ENCODE measurements at places on chromosomes 5 and 9.

GRCh38 chr9:78296893-78297671, at the start of gene PSAT1:
PSAT1 (plus strand) TSS chr9:78297125; CDS start chr9:78297211, 86 bp downstream.
- peak; percentile 80 for DNase-seq

DNA sequence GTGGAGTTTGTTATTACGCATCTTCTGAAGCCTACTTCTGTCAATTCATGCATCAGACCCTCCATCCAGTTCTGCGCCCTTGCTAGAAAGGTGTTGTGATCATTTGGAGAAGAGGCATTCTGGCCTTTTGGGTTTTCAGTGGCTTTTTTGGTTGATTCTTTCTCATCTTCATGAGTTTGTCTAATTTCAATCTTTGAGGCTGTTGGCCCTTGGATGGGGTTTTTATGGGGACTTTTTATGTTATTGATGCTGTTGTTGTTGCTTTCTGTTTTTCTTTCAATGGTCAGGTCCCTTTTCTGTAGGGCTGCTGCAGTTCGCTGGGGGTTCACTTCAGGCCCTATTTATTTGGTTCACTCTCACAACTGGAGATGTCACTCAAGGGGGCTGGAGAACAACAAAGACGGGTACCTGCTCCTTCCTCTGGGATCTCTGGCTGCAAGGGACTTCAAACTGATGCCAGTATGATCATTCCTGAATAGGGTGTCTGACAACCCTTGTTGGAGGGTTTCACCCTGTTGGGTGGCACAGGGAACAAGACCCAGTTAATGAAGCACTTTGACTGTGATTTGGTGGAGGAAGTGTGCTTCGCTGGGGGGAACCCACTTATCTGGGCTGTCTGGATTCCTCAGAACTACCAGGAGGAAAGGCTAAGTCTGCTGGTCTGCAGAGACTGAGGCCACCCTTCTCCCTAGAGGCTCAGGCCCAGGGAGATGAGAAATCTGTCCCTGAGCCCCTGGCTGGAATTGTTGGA, 226.7 kb upstream of the PTGER4 start:
- DNase-seq: no peak

DNA sequence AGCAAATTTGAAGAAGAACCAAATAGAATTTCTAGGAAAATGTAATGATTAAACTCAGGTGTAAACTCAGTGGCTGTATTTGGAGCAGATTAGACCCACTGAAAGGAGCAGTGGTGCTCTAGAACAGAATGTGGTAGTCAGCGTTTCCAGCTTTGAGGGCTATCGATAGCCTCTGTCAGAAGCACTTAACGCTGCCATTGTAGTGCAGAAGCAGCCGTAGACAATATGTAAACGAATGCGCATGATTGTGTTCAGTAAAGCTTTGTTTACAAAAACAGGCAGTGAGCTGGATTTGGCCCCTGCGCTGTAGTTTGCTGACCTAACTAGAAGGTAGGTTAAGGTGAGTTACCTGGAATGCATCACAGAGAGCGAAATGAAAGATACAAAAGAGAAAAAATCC, 72.0 kb downstream of the FAM78A start:
- DNase-seq: no peak

DNA sequence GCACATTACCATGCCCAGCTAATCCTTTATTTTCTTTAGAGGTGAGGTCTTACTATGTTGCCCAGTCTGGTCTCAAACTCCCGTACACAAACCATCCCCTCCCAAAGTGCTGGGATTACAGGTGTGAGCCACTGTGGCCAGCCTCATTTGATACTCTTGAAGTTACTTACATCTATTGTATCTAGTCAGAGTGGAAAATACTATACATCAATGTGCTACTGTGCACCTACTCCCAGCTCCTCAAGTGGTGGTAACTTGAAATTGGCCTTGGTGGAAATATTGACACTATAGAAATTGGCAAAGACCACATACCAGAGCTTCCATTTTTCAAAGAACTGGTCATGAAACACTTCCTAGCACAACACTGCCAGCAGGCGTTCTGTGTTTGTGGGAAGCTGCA, 10.3 kb downstream of the GGTA1 start:
- no peak for DNase-seq

- no peak for DNase-seq
These were observed 30.4 kb downstream of the NUDT12 start for GRCh38 chr5:103532086-103532734.

Data from stimulated activated naive CD4-positive, alpha-beta T cell (primary cell).